Left colon (tissue), 2 donors: ENCODE measurements at places on chromosomes 2 and 18. TPM values are rescaled to one million over a fixed set of nuclear protein-coding genes. Genes with fewer than 3 reads are reported as not detected.

The KIDINS220 gene
- total RNA-seq, result 46.5 TPM

GRCh38 chr2:213834746-213835145, 550.5 kb downstream of the SPAG16 start:
- no peak for DNase-seq

- no peak for DNase-seq
Measured at GRCh38 chr2:63249161-63249560, 198.5 kb downstream of the OTX1 start.

- no peak for DNase-seq
Measured at GRCh38 chr2:170966648-170967396, 37.8 kb downstream of the GORASP2 start.

- no peak for DNase-seq
Measured at GRCh38 chr18:9814431-9814830, 71.3 kb upstream of the TXNDC2 start.

- DNase-seq, result no peak
Measured at GRCh38 chr2:68282811-68283418, 30.6 kb upstream of the PPP3R1 start.

- DNase-seq, result no peak
Measured at GRCh38 chr18:50742952-50743351, 76.9 kb downstream of the MRO start.
